ENCODE measurements at places on chromosomes 1 and 21.

DNA sequence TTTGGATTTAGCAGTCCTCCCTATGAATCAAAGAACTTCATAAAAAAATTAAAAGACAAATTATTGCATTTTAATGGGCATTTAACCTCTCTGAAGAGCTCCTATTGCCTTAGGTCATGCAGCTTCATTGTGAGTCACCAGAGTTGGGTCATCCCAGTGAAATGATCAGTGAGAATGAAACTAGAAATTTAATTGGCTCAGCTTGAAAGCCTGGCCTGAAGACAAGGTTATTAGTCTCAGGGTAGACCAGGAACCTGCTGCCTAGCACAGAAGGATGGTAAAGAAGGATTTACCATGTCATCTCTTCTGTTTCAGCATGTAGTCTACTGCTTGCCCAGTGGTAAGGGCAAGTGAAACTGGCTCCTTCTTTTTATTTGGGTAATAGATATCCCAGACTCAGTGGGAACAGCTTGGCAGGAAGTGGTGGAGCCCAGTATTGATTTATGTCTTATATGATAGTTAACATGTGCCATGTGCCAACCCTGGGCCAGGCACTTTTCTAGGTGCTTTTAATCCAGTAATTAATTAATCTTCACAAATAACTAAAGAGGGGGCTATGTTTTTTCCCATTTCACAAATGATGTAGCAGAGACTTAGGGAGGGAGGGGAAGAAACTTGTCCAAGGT is 23.6 kb downstream of the LAMC2 start:
- no peak for DNase-seq

DNA sequence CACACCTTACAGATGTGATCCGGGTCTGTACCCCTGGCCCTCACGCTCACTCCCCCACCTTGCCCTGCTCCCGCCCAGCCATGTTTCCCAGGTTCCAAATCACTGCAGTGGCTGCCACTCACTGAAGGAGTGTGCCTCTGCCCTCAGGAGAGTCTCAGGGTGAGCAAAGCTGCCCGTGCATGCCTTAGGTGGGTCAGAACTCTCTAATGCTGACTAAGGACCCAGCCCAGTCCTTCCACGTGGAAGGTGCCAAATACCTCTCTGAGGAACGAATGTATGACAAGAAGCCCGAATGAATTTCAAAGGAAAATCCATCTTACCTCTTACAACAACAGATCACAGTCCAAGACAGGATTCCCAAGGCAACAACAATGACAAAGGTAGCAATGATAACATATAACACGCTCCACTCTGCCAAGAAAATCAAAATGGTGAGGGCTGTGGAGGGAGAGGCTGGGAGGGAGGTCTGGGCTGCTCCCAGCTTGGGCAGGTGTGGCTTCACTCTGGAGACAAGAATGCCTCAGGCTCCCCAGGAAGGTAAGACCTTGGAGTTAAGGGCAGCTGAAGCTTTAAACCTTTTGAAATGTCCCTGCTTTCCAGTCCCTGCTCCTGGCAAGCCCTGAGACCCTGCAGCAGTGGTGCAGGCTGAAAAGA is 115.2 kb downstream of the KIAA0319L start:
- no peak for DNase-seq

GRCh38 chr1:244159646-244160045 is 108.6 kb downstream of the ZBTB18 start:
- no peak for DNase-seq

GRCh38 chr1:169108863-169109560 is 2.5 kb downstream of the ATP1B1 start:
- no peak for DNase-seq

GRCh38 chr21:36575306-36575705 is 95.4 kb upstream of the CLDN14 start:
- DNase-seq = no peak

DNA sequence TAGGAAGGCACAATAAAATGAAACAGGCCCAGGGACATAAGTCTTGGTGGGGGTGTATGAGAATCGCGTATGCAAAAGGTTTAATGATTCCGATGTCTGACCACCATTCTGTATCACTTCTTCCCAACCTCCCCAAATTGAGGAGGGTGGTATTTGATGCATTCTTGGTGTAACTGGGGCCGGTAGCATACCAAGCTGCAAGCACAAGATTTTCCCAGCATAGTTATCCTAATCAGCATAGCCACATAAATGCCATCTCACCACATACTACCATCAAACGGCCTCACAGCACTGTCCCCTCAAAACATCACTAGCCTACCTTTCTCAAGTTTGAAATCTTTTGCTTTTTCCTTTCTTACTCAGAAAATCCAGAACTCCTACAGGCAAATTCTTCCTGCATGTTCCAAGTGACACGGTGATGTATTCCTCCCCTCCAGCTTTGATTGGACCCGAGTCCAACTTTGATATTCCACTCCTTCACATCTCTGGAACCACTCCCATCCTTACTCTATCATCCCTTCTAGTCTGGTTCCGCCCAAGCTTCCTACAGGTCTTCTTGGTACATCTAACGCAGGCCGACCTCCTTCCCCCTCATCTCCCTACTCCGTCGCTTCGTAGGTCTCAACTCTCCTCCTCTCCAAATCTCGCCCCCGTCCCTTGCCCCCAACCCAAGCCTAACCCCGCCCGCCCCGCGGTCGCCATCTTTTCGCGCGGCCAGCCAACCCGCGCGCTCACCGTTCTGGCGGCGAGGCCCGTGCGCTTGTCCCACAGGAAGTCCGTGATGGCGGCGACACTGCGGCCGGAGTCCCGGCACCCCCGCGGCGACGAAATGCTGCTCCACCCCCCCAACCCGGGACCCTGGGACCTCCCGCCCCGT is 600 bp downstream of the CLK2 start:
- peak; percentile 69 for DNase-seq

GRCh38 chr1:156108664-156109241 is 5.8 kb upstream of the LMNA start:
- no peak for DNase-seq

DNA sequence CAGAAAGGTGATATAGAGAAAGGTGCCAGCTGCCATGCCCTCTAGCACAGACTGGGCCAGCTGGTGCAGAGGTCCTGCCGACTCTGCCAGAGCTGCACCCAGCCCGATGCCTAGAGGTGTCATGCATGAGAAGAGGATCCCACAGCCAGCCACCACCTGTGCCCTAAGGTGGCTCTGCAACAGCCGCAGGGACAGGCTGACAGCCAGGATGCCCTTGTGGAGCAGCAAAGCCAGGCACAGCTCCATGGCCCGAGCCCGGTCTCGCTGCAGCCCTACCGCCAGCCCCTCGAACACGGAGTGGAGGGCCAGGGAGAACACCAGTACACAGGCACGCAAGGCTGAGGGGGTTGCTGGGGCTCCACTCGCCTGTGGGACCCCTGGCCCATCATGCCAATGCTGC is 1.8 kb upstream of the CRTC2 start:
- no peak for DNase-seq

- DNase-seq = peak; percentile 32
These were observed 54.0 kb downstream of the CLIC6 start for GRCh38 chr21:34722684-34723300.

DNA sequence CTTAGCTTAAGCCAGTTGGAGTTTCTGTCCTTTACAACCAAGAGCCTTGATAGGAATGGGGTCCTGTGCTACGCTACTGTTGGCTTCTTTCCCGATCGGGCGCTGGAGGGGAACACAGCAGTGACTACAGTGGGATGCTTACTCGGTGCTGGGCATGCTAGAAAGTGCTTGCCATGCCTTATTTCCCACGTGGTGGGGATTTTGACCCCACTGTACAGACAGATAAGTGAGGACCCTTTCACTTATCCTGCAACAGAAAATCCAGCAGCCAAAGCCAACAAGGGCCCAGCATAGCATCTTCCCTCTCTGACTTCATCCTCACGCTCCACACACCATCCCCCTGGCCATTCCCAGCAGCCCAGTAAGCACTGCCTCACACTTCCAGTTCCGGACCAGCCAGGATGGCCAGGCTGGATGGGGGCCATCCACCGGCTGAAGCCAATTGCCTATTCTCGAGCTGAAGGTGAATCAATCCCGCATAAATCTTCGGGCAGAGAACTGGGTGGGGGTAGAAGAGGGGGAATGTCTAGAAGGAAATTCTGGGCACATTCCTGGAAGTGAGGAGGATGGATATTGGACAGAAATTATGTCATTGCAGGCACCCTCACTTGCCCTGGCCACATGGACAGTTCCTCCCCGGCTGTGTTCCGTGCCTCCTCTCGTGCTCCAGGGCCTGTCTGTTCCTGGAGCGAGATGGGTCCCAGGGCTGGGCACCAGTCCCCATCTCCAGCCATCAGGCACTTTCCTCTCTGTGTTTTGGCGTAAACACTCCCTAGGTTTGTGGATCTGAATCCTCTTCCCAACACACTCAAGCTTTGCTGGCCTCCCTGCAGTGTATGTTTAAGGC is 2.0 kb upstream of the ABCG1 start:
- no peak for DNase-seq

GRCh38 chr1:203268901-203269653 is 36.2 kb upstream of the BTG2 start:
- DNase-seq = no peak

DNA sequence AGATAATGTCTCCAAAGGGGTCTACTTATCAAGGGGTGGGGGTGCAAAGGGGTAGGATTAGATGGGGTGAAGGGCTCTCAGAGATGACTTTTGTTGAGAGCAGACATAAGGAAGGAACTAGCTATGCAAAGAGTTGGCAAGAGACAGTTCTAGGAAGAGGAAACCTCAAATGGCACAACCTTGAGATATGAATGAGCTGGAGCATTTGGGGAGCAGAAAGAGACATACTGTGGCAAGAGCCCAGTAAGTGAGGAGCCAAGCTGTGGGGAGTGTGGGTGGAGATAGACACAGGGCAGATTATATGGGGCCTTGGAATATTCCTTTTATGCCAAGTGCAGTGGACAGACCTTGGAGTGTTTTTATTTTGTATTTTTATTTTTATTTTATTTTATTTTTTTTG is 84.8 kb upstream of the BTG3 start:
- no peak for DNase-seq

DNA sequence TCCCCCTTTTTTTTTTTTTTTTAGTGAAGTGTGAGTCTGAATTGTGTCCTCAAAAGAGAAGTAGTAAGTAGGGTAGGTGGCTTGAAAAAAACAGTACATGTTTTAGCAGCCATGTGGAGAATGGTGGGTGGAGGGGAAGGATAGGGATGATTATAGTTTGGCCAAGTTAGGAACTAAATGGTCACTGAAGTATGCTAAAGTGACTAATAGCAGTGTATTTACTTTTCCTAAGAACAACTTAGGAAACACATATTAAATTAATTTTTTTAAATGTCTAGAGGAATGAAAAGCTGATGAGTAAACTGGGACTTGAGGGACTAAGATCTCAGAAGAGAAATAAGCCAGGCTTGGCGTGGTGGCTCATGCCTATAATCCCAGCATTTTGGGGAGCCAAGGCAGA is 55.5 kb downstream of the PLA2G4A start:
- no peak for DNase-seq

DNA sequence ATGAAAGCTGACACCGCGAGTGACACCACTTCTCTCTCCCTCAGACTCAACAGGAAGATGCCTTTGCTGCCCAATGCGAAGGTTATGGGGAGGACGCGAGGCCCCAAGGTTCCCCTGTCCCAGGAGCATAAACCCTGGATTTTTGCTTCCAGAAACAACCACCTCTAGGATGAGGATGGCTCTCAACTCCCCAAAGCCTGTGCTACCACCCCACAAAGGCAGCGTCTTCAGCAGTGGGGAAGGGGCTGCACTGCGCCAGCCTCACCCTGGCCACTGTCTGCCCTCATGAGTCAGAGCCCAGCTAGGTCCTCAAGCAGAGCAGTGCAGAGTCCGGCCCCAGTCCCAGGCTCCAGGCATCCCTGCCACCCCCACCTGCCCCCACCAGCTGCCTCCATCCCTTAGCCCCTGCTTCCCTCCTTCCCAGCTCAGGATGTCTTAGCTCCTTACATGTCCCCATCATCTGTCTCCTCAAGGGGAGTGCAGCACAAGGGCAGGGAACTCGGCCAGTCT is 6.9 kb upstream of the SRARP start:
- DNase-seq = no peak

GRCh38 chr1:224541901-224542630 is 74.1 kb upstream of the CNIH3 start:
- no peak for DNase-seq
